GM13976 (cell line): ENCODE measurements at places on chromosomes 5 and 9.

DNA sequence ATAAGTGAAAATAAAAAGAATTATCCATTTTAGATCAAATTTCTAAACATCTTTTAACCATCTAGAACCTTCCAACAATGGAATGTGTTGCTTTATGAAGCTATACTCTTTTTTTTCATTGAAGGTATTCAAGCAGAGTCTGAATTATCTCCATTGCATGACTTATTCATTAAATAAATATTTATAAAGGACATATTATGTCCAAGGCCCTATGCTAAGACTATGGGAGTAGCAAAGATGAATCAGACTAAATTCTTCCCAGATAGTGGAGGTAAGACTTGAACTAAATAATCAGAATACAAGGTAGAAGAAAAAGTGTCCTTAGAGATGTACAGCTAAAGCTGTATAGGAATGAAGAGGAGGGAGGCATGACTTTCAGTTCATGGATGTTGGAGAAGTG, 215.5 kb upstream of the RGMB start:
- DNase-seq, result no peak

DNA sequence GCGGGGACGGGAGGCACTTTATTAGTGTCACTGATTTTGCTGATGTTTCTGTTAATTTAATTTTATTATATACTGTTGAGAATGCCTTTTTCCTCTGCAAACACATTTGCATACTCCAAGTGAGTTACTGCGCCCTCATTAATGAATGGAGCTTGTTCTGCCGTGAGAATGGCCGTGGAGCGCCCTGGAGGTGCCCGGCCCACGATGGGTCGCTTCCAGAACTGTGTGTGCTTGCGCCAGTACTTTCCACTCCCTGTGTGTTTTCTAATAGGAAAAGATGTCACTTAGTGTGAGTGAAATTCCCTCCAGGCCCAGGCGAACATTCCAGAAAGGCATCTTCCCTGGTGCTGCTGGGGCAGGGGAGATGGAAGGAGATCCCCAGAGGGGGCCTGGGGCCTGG, 30.1 kb downstream of the NDUFS6 start:
- DNase-seq, result no peak

- DNase-seq, result no peak
These were observed 68.2 kb upstream of the TNFAIP8 start for GRCh38 chr5:119287547-119288111.

GRCh38 chr9:109972026-109972882, 192.3 kb downstream of the PALM2AKAP2 start:
- no peak for DNase-seq

DNA sequence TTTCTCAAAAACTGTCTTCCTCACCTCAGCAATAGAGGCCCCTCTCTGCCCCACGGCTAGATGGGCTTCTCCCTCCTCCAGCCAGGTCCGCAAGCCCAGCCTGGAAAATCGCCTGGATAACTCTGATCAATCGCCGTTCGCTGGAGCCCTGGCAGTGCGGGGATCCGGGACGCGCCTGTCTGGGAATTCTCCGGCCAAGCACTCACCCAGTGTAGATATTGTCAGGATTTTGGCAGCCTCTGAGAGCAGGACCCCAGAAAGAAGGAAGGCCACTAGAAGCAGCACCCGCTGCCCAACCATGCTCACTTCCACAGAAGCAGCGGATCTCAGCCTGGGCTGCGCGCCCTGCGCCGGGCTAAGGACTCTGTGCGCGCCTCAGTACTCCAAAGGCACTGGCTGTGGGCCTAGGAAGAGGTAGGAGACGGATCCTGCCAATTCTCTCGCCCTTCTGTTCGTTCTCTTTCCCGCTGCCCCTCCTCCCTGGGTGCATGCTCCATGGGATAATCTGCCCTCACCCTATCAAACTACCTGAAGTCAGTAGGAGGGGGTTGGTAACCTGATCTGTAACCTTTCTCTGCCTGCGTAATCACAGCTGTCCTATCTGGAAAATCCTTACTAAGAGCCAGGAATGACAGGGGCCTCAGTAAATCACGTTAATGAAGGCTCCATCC, at the start of gene UGT3A1:
UGT3A1 (minus strand) TSS at position 450 of the 671 bp plus-strand sequence; CDS start at position 300, 150 bp downstream.
- DNase-seq, result no peak

- no peak for DNase-seq
These were observed 103.3 kb downstream of the SVEP1 start for GRCh38 chr9:110476251-110476650.

DNA sequence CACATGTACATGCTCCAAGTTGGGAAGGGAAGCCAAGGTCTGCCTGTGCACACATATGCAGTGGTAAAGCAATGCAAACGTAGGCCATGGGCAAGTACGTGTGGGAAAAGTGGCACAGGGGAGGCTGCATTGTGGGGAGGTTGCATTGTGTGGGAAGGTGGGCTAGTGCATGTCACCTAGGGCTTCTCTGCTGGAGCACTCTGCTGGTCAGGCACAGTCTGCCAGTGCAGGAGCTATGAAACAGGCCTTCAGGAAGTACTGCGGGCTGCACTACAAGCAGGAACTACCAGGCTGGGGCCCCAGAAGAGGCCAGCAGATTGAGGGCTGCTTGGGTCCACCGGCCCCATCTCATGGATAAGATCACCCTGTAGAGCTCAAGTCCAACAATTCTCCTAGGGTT, 1694.6 kb upstream of the CDH6 start:
- DNase-seq, result no peak

GRCh38 chr5:141617128-141617527, 1.7 kb downstream of the DIAPH1 start:
- DNase-seq, result no peak

DNA sequence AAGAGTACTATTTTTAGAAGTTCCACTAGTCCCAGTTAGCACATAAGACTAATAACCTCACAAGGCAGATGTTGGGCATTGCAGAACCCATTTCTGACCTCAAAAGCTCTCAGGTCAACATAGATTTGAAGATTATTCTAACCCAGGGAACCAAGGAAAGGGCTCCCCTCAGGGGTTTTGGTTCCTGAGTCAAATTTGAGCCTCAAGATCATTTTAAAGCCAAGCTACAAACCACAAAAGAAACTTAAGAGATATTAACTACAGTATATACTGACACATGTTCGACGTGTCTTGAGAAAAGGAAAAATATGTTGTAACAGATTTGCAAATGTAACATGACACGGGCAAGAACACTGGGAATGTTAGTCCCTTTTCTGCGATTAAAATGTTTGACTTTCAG, 88.6 kb downstream of the GNAQ start:
- no peak for DNase-seq
